ENCODE measurements at places on chromosomes 7 and 10.
A peak's percentile ranks its signal among the peaks of the same experiment; 100 is the strongest.

GRCh38 chr10:103548581-103549348 is 55.3 kb downstream of the NEURL1 start:
- no peak for DNase-seq

GRCh38 chr10:29720149-29720548 is 85.4 kb upstream of the SVIL start:
- no peak for DNase-seq

DNA sequence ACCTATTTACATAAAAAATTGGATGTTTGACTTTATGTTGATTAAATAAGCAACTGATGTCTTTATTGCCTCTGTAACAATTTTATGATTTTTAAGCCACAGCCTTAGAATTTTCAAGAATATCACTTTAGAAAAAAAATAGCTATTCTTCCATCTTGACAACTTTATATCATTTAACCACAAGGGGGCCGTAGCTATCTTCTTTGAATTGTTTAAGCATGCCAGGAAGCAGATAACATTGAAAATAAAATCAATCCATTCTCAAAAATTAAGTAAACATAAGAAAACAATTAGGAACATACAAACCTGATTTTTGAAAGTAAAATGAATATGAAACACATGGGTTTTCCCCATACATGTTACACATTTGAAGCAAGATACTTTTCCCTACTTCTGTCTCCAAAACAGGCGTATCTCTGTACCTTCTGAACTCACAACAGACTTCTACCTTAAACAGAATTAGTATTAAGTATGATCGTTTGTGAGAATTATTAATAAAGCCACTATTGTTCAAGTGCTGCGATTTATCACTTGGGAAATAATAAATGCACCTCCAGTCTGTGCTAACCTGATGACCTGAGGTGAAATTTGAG is 209.0 kb downstream of the CACNA2D1 start:
- DNase-seq: no peak

DNA sequence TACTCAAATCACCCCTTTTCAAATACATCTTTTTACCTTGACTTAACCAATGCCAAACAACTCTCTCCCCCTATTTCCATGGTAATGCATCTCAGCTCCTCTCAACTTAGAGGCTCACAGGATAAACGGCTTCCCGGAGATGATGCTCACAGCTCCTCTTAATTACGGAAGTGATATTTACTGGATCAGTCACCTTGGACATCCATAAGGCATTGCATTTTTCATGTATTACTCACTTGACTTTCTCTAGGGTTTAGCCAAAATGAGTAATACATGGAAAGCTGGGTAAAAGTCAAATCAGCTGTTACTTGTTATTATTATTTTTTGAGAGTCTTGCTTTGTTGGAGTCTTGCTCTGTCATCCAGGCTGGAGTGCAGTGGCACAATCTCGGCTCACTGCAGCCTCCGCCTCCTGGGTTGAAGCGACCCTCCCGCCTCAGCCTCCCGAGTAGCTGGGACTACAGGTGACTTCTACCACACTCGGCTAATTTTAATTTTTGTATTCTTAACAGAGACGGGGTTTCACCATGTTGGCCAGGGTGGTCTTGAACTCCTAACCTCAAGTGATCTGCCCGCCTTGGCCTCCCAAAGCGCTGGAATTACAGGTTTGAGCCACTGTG is 73.3 kb upstream of the RHEB start:
- DNase-seq: no peak

DNA sequence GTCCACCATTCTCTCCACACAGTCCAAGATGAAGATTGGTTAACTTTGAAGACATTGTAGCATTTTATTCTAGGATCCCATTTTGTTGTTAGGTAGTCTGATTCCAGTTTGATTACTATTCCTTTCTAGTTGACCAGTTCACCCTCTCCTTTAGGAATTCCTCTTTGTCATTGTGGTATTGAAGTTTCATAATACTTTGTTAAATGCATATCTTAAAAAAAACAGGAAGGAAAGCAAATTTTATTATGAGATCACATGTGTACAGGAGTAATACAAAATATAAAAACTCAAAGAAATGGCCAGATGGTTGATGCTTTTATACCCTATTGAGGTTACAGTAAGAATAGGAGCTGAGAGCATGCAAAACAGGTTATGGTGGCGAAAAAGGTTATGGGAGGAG is 15.5 kb upstream of the SEMA3C start:
- DNase-seq: no peak

DNA sequence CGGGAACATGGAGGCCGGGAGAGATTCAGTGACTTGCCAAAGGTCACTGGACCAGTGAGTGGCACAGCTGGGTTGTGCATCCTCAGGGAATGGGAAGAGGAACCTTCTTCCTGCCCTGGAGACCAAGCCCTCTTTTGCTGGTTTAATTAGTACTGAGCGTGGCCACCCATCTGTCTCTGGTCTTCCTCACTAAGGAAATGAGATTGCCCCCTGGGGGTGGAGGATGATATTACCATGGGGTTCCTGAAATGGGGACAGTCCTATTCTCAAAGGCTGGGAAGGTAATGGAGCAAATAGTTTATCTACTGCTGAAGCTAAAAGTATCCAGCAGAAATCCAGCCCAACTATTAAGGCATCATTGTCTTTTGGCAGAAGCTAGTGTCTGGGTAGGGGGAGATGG is 98.6 kb upstream of the FGFR2 start:
- no peak for DNase-seq

GRCh38 chr10:28381466-28381865 is 78.6 kb upstream of the MPP7 start:
- DNase-seq: no peak

DNA sequence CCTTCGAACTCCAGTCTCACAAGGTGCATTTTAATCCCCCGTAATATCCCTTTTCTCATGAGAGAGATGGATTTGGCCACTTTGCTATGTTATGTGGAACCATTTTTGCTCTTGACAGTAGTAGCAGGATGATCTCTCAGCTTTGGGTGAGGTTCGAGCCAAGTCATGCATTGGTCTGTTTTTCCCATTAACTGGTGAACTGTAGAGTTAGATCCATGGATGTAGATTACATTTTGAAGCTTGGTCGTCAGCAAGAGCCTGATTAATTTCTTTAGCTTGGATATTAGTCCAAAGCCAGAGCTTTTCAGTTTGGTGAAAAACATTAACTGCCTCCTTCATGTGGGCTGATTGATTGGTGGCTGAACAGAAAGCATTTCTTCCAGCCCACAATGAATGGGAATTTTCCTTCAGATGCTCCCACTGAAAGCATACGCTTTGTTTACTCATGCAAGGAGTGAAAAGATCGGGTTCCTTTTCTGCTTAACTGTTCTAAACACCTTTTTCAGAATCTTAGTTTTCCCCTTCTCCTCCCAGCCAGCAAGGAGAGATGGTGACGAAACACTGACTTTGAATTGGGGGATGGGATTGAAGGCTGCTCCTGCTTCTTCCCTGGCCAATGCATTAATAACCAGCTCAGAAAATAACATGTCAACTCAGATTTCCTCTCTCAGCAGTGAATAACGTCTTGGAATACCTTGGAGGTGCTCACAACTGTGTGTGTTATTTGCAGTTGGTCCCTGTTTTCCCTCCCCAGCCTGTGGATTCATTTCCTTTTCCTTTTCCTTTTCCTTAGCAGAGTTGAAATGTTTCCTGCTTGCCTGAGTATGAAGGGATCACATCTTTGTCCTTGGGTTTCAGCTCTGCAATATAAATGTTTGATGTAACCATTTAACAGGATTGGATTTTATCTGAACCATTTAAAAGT is 351.8 kb upstream of the FZD8 start:
- no peak for DNase-seq

- DNase-seq: no peak
Observed at GRCh38 chr10:23522345-23522744, 83.5 kb downstream of the OTUD1 start.

GRCh38 chr7:47576031-47576865 is 5.7 kb downstream of the TNS3 start:
- no peak for DNase-seq

- DNase-seq: no peak
Observed at GRCh38 chr7:11343818-11344413, 370.2 kb downstream of the PHF14 start.

GRCh38 chr7:21981524-21981923 is 35.8 kb upstream of the CDCA7L start:
- no peak for DNase-seq

DNA sequence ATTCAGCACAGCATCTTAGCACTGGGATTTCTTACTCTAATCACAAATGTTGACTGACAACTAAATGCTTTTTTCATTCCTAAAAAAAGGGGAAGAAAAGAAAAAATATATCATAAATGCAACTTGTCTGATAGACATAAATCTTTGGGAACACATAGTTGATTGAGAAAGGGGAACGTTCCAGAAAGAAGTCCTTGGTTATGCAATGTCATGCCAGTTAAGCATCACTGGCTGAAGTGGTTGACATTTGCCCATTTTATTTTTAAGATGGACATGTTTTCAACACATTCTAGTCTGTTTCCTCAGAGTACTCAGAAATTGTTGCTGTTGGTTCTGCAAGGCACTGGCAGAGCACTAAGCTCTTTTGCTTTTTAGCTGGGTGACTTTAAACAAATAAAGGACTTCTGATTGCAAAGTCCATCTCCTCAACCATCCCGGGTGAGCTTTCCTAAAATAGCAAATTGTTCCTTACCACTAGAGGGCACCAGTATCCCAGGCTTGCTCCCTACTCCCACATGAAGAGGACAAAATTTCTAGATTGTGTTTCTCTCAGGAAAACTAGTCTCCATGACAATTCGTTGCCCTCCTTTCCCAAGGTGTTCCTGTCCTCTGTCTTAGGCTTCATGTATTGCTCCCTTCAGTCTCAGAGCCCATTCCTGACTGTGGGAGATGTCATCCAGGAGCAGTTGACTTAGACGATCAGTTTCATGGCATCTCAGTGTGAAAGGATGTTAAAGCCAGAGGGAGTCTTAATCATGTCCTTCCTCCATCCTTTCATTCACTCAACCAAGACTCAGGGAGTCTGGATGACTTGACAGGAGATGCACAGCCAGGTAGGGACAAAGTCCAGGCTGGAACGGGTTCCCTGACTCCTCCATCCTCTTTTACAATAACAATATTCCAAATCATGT is 23.9 kb downstream of the OPALIN start:
- DNase-seq: no peak

DNA sequence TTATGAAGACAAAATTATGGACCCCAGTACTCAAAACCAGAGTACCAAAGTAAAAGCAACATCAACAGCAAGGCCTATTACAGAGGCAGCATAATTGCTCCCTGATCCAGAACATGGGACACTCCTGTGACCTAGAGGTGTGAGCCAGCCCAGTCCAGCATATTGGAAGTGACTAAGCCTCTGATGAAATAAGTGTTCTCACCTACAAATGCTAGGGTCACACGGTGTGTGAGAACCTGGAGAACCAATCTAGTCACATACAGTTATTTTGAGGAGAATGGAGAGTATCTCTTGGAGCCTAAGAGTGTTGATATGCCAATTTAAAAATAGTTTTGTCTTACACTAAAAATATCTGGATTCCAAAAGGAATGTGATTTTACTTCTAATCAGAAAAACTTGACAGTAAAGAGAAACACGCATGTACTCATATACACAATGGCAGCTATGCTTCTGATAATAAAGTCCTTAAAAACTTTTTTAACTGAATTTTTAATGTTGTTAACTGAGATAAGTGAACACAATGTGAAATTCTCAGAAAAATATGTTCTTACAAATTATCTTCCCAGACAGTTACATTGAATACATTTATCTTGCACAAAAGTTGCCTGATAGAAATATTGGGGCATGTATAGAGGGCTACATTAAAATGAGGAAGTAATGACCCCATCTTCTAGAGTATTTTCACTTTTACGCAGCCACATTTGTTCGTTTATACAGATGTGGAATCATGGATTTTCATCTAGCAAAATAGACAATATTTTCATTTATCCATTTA is 56.8 kb upstream of the CD36 start:
- no peak for DNase-seq

GRCh38 chr10:21753497-21754270 is 219.7 kb downstream of the MLLT10 start:
- DNase-seq: no peak

DNA sequence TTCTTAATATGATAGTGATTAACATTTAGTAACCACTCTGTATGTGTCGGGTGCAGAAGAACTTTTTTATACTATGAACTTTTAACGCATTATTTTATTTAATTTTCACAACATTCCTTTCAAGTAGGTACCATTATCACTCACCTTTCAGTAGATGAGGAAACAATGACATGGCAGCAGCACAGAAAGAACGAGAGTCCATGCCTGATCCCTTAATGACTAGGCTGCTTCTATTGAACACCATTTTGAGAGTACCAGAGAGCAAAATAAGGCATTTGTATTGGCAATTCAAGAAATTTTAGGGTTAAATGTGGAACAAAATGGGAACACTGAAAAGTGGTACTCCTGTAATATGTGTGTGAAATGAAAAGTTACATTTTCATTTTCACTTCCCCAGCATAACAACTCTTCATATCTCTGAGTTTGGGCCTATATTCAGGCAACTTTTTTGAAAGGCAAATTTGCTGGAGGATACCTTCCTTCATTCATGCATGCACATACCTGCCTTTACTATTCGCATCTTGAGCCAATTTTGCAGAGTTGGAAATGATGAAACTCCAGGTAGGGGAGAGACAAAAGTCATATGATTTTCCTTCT is 12.8 kb downstream of the LRRN3 start:
- no peak for DNase-seq

GRCh38 chr10:70756700-70757360 is 28.3 kb downstream of the TBATA start:
- DNase-seq: no peak

- DNase-seq: no peak
Observed at GRCh38 chr10:90125456-90126255, 424.3 kb downstream of the KIF20B start.

- no peak for DNase-seq
Observed at GRCh38 chr10:15478429-15478828, 107.3 kb upstream of the FAM171A1 start.

DNA sequence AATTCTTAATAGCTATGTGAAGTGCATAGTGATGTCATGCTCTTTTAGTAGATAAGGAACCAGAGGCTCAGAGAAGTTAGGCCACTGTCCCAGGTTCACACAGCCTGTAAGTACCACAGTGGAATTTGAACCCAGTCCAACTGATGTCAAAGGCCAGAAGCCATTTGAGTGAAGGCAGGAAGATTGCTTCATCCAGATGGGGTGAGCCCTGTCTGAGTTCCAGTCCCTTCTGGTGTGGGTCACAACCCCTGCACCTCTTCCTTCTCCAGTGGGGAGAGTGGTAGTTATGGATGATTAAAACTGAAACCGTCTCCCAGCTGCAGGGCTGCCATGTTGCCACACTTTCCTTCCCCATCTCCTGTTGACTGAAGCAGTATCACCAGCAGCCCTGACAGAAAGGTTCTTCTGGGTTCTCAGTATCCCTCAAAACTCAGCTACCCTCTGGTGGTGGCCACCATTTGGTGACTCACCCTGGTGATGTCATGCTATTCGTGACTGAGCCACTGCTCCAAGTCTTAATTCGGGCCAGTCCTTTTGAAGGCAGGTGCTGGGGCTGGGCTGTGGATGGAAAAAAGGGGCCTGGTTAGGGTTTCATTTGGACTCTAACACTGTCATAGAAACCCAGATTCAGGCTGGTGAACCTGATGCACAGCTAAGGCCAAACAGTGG is 1.5 kb upstream of the C10orf95 start:
- peak; percentile 30 for DNase-seq
